RPMI8226 (cell line): ENCODE measurements at places on chromosomes 13 and 19.

- no peak for DNase-seq
Measured at GRCh38 chr19:7900931-7901330, 2.7 kb upstream of the MAP2K7 start.

- DNase-seq: no peak
Measured at GRCh38 chr19:15432018-15432494, 13.3 kb upstream of the AKAP8L start.

GRCh38 chr13:95247852-95248251, 53.4 kb downstream of the ABCC4 start:
- no peak for DNase-seq

- no peak for DNase-seq
Measured at GRCh38 chr13:20824762-20825476, 51.2 kb upstream of the EEF1AKMT1 start.
